Right ventricle myocardium superior (tissue), 1 donor: ENCODE measurements at places on chromosomes 3 and 15.

GRCh38 chr3:23697416-23697815 lies 108.3 kb upstream of the UBE2E1 start:
- no peak for DNase-seq

DNA sequence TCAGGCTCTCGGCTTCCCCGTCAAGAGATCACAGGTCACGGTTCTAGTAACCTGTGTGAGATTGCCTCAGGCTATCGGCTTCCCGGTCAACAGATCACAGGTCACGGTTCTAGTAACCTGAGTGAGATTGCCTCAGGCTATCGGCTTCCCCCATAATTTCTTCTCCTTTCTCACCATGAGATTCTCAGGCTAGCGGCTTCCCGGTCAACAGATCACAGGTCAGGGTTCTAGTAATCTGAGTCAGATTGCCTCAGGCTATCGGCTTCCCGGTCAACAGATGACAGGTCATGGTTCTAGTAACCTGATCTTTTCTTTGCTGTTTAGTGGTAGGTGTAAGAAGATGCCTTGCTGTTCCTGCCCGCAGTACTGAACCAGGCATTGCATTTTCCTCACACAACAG lies 418.2 kb upstream of the ZNF717 start:
- DNase-seq, result no peak

GRCh38 chr3:125160606-125161371 lies 51.8 kb downstream of the SLC12A8 start:
- no peak for DNase-seq

DNA sequence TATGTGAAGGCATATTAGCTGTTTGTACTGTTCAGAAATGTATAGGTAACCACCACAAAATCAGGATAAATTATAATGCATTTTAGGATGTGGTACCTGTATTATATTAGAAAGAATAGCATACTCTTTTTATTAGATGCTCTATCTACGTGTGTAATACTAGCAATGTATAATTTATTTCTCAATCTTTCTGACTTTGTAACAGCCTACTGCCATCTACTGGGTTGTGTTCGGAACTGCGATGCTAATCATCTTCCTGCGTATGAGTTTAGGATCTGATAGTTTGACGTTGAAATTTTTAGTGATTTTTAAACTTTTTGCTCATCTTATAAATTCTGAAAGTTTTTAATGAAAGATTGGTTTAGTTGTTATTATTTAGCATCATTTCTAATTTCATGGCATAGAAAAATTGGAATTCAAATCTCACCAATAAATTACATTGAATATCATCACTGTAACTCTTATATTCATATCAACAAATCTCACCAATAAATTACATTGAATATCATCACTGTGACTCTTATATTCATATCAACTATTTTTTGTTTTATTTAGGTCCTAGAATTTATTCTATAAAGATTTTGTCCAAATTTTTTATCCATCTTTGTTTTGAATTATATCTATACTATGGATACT lies 322.7 kb upstream of the ZNF717 start:
- no peak for DNase-seq

GRCh38 chr3:50121072-50122032 lies 32.6 kb downstream of the RBM5 start:
- peak; percentile 78 for DNase-seq

GRCh38 chr15:31828594-31828993 lies 201.7 kb upstream of the CHRNA7 start:
- no peak for DNase-seq

DNA sequence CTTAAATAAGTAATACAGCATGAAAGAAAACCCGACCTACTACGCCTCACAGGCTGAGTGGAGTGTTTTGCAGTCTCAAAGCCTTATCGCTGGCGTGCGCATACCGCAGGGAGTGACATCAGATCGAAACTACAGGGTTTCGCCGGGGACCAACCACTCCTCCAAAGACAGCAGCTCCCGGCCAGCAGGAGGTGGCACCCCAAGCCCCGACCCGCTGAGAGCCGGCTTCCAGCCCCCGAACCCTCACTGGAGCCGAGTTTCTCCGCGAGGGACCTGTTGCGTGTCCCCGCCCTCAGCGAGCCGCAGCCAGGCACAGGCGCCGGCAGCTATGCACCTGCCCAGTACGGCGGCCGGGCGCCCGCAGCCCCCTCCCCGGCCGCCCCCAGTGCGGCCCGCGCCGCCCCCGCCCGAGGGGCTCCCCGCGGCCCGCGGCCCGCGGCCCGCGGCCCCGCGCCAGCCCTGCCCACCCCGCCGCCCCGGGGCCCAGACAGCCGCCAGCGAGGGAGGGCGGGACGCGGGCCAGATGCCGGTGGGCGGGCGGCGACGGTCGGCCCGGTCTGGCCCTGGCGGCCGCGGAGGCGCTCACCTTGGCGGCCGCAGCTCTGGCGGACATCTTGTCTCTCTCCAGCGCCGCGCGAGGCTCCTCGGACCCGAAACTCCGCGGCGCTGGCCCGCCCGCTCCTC lies 710 bp downstream of the TJP1 start:
- DNase-seq, result peak; percentile 85

- peak; percentile 45 for DNase-seq
Measured at GRCh38 chr15:67048281-67049279, 16.8 kb upstream of the SMAD3 start.

DNA sequence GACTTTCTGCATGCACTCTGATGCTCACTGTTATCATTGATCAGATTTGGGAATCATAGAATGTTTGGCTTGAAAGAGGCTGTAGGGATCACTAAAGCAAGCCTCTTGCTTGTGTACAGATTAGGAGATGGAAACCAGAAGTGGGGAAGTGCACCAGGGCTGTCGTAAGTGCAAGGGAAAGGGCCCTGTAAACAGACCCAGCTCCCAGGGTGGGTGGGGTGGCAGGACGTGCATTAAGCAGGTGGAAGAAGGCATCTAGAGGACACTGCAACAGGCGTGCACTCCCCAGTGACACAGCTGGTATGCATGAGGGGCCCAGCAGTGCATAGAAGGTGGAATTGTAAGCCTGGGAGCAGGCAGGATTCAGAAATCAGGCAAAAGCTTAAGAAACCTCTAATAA lies 58.0 kb upstream of the SLC7A14 start:
- DNase-seq, result no peak
